Hematopoietic multipotent progenitor cell treated with erythropoietin and hydrocortisone succinate and interleukin-3 and kit ligand, for 4 days (in vitro differentiated cells): ENCODE measurements at places on chromosomes 13 and 19.

DNA sequence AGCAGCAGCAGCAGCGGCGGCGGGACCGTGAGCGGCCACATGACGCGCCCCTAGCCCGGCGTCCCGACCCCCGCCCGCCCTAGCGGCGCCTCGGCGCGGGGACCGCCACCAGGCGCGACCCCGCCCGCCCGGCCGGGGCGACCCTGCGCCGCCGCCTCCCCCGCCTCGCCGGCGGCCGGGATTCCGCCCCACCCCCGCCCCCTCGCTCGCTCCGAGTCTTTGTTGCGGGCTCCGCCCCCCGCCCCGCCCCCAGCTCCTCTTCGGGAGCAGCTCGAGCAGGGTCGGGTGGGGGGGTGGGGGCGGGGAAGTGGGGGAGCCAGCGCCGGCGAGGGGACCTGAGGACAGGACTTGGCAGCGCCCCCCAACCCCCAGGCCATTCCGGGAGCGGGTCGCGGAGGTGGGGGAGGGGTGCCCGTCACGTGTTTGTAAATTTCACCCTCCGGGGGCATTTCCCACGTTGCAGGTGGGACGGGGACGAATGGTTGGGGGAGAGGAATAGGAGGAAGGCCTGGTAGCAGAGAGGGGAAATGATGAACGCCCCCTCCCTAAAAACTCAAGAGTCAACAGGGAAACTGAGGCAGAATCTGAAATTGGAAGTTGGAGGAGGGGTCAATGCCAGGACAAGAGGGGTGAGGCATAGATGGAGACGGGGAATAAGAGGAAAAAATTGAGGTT is at the start of gene OLFM2:
Gene OLFM2, minus strand, starts transcription at position 190 of the 675 bp plus-strand sequence. Its CDS starts 149 bp downstream, at position 41.
- no peak for DNase-seq

DNA sequence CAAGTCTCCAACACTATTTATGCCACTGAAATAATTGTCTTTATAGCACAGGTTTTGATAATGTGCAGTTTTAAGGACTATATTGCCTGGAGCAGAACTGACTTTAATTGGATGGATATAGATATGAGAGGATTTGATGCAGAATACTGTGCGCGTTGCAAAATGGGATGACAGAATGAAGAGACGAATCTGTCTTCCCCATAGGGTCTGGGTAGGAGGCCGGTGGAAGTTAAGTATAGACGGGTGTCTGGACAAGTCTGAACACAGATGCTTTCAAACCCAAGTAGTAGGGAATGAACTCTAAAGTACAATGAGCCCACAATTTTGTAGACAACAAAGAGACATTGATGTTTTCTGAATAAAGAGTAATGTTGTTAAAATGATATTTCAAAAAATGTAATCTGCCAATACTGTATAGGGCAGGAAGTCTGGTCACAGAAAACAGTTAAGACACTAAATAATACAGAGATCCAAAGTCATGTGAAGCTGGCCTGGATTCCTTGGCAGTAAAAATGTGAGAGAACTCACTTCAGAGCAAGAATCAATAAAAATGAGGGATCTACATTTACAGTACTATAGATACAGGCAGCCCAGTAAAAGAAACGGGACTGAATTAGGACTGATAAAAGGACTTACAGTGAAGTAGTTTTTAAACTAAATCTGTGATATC is 125.5 kb downstream of the ENOX1 start:
- DNase-seq = no peak

GRCh38 chr19:58346961-58347929 is 6.0 kb downstream of the A1BG start:
- DNase-seq = peak; percentile 75

- no peak for DNase-seq
Measured at GRCh38 chr13:44240611-44241145, 132.9 kb upstream of the SERP2 start.

DNA sequence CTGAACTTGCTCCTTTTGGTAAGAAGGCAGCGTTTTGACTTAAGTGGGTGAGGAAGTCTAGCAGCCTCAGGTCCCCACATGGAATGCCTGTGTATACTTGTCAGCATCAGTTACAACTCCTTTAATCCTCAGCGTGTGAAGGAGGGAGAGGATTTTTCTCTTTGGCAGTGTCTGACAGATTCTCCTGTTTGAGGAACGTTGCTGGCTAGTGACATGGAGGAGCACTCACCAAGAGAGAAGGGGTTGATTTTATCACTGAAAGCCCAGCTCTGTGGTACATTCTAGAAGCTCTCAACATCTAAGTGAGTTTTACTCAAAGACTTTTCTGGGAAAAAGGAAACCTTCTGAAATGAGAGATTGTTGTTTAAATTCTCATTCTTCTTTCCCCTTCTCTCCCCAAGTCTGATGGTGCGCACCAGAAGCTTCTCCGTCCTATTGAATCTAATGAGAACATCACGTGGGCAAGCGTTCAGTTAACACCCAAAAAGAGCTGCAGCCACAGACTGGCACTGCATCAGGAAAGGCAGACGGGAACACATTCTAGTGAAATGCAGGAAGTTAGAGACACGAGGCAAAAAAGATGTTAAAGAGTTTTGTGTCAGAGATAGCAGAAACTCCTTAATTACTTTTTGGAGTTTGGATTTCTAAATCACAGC is 58.2 kb downstream of the GJA3 start:
- DNase-seq = peak; percentile 35

DNA sequence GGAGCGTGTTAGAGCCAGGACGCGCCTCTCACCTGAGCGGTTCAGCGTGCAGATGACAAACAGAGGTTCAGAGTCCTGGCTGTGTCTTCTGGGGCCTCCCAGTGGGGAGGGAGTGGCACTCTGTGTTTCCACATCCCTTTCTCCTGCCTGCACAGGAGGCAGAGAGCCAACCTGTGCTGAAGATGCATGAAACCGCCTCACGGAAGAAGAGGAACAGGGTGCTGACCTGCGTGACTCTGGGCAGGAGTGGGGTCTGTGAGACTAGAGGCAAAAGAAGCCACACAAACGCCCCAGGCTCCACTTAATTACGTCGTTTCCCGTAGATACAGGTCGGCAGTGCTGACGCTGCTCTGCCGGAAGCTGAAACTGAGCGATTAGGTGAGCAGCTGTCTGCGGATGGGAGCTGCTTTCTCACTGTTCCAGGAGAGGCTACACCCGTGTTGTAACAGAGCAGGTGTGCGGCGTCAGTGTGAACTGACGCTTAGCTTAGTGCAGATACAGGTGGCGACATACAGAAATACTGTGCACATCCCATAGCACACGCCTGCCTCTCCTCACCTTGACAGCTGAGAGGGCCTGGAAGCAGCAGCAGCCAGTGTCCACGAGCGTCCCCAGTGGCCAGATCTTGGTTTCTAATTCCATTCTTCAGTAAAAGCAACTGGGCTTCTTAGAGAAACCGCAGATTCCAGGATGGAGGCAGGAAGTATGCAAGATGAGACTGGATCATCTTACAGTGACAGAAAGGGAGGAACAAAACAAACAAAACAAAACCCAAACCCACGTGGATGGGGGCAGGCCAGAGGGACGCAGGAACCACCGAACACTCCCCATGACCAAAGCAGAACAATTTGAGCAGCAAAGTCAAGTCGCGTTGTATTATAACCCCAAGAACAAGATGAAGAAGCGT is 37.7 kb upstream of the MCF2L start:
- no peak for DNase-seq

- DNase-seq = peak; percentile 95
Measured at GRCh38 chr19:38543807-38544568, 73.8 kb downstream of the MAP4K1 start.

DNA sequence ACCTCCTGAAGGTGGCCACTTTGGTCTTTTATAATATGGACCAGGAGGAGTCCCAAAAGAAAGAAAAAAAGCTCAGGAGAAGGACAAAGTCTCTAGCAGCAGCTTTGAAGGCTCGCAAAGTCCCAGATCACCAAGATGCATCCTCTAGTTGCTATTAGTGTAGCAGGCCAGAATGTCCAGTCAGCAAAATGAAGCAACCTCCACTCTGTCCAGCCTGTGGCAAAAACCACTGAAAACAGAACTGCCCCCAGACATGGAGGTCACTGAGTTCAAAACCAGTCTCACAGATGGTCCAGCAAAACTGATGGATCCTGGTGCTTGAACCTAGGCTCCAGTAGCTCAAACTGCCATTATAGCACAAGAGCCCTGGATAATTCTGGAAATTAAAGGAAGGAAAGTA is 10.4 kb downstream of the LILRB4 start:
- no peak for DNase-seq

DNA sequence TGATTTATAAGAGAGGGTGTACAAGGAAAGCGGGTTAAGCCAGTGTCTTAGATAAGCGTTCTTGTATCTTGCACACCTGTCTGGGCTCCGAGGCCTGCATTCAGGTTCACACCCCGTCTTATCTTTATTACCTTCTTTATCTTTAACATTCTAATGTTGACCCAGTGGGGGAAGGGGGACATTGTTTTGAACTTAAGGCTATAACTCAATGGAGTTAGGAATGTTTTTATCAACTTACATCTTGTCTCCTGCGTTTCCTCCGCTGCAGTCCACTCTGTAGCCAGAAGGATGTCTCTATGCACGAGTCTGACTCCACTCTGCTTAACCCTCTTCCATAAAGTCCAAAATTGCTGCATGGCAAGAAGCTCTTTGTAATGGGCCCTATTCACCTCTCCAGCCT is 71.2 kb downstream of the FGF9 start:
- no peak for DNase-seq

DNA sequence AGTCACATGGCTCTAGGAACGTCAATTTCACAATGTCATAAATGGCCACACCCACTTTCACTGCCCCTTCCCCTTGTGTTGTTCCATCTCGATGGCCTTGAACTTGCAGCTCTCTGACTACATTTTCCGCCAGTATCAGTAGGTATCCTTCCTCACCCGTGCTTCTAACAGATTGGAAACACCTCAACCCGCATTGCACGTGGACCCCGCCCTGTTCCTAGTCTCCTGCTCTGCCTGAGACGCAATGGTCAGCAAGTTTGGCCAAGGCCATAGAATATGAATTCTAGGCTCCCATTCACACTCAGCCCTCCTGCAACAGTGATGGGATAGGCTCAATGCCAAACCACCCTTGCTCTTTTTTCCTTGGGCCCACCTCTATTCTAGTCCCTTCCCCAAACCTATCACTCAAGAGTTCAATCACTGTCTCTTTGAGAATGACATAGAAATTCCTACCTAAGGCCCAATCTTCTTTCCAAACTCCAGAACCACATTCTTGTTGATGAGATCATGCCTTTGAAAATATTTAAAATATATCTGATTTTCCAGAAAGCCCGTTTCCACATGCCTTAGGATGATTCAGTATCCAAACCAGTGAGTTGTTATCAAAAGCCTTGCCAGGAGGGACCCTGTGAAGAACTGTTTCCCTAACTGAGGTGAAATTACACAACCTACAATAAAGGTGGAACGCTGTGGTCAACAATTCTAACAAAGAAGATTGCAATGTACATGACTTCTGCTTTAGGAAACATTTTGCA is 334.6 kb downstream of the MYO16 start:
- no peak for DNase-seq

DNA sequence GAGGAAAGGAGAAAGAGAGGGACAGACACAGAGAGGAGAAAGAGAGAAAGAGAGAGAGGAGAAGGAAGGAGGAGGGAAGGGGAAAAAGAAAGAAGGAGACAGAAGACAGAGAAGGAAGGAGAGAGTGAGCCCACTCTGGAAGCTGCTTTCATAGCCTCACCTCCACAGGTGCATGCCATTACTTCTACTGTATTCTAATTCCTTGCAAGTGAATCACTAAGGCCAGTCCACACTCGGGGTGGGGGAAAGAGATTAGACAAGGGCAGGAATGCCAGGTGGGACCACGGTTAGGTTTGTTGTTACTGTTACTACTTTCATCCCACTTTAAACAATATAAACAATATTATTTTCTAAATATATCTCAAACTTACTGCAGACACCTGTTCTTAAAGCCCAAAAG is 684.5 kb upstream of the ARGLU1 start:
- DNase-seq = no peak

DNA sequence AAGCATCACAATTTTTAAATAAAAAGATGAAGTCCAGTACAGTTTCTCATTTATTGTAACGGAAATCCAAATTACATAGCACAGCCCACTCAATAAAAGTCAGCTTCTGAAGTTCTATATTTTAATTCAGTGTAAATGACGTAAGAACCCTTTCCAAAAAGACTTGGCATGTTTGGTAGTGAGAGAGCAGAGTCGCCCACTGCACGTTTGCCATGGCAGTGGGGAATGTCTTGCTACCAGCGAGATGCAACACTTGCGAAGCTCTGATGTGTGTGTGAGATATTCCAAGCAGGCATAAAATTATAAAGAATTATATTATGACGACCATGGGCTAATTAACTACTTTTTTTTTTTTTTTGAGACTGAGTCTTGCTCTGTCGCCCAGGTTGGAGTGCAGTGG is 190.1 kb downstream of the SLC7A1 start:
- no peak for DNase-seq

DNA sequence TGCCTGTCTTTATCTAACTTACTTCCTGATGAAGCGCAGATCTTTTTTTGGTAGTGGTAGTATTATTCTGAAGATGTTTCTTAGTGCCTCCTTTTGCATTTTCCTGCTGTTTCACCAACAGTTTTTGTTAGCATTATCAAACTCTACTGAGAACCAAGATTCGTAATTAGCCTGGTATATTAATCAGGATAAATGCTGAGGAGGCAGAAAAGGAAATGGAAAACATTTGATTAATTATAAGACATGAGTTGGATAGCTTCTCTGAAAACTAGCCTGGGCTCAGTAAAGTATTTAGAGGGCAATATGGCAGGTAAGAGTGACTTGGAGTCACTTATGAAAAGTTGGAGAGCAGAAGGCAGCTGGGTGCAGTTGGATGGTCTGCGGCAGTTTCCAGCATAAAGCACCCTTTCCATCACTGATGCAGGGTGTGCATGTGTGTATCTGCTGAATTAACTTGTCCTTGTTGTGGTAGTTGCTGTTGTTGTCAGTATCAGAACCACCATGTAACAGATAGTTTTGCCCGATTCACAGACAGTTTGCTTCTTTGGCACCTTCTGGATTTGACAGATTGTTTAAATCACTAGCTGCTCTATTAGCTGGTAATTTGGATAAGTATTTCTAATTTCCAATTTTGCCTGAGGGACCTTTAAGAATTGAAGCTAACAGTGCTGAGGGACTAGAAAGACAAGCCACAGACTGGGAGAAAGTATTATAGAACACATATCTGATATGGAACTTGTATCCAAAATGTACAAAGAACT is 6.9 kb upstream of the TNFRSF19 start:
- no peak for DNase-seq

GRCh38 chr13:93867481-93867880 is 612.0 kb downstream of the DCT start:
- no peak for DNase-seq
